ENCODE measurements at places on chromosomes 16 and 17.

- DNase-seq: no peak
Measured at GRCh38 chr16:88310796-88311605, 71.8 kb upstream of the ZNF469 start.

DNA sequence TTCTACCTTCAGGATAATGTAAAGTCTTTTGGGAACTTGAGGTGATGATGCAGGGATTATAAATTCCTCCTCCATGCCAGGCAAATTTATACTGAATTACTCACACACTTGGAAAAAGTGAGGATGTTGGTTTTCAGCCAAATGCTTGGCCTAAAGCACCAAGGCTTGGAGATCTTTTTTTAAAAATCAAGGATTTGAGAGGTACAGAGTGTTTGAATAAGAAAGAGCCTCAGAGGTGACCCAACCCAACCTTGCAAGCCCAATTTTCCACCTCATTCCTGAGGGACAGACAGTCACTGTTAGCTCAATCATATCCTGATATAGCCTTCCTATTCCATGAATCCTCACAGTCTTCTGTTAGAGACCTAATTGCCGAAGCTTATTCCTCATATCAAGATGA is 14.0 kb downstream of the GRIN2A start:
- no peak for DNase-seq

GRCh38 chr17:42438600-42439567 is 15.8 kb upstream of the CAVIN1 start:
- DNase-seq: no peak

DNA sequence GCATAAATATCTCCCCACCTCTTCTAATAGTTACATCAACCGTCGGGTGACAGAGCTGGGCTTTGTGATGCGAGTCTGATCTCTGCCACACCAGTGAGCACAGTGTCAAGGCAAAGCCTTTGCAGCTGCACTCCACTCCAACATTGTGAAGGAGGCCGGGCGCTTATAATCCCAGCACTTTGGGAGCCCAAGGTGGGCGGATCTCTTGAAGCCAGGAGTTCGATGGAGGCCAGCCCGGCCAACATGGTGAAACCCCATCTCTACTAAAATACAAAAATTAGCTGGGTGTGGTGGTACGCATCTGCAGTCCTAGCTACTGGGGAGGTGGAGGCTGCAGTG is 18.9 kb downstream of the CYB5D2 start:
- no peak for DNase-seq

- DNase-seq: no peak
Measured at GRCh38 chr16:26721290-26721689, 345.4 kb upstream of the C16orf82 start.

GRCh38 chr17:82896071-82897000 is 56.5 kb upstream of the ZNF750 start:
- DNase-seq: no peak

DNA sequence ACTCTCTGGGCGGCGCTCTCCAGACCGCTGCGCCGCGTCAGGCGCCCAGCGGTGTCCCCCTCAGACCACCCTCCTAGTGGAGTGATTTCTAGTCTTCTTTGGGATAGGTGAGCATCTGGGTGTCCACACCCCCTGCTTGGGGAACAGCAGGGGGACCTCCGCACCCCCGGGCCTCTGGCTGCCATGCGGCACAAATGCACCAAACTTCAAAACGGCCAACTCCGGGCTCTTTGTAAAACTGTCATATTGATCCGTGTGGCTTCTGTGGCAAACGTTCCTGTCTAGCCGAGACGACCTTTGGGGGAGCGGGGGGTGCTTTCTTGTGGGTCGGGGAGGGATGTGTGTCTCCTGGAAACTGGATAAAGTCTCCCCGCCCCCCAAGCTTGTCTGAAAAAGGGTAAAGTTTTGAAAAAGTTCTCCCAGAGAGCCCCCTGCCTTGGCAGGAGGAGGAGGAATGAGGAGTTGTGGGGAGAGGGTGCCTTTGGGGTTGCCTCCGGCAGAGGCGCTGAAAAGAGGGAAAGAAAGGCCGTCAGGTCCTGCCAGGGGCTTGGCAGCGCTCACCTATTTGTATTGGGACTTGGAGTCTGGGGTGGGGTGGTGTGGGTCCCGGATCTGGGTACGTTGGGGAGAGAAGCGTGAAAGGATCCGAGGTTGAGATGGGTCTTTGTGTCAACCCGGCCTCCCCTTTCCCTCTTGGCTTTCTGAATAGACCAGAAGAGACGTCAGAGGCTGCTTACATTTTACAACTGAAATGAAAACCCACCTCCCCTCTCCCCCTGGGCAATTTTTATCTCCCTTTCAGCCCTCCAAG is 2.2 kb upstream of the CHD3 start:
- peak; percentile 29 for DNase-seq

GRCh38 chr16:4701791-4702465 is 8.6 kb downstream of the NUDT16L1 start:
- no peak for DNase-seq

GRCh38 chr17:49388692-49389513 is 25.8 kb downstream of the PHB1 start:
- no peak for DNase-seq

DNA sequence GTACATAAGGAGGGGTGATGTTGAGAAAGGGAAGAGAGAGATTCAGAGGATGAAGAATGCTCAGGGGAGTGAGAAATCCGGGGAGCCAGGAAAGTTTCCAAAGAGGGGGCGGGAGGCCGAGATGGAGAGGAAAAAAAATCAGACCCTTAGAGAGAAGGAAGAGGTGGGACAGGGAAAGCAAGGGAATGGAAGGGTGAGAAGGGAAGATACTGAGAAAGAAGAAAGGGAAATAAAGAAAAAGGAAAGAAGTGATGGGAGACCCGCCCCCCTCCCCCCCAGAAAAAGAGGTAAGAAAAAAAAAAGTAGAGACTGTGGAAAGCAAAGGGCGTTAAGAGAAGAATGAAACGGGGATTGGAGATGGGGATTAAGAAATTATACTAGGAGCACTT is 507 bp downstream of the DYNLRB2 start:
- DNase-seq: no peak

GRCh38 chr16:2953706-2954627 is 10.1 kb upstream of the KREMEN2 start:
- no peak for DNase-seq

- DNase-seq: no peak
Measured at GRCh38 chr16:25109643-25110042, 1.9 kb upstream of the LCMT1 start.

DNA sequence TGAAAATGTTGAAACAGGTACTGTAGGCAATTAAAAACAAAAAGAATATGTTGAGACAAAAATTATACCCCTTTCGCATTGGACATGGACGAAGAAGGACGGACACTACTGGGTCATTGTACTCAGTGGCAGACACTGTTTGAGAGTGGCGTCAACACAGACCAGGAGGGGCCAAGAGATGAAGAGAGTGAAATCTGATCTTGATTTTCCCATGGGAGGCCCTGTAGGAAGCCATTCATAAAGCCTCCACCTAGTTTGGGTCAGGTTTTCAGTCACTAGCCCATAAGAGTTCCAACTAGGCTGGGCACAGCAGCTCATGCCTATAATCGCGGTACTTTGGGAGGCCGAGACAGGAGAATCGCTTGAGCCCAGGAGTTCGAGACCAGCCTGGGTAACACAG is 23.6 kb upstream of the SMURF2 start:
- DNase-seq: no peak

GRCh38 chr17:534071-534691 is 180.5 kb downstream of the VPS53 start:
- no peak for DNase-seq

- DNase-seq: no peak
Measured at GRCh38 chr16:54503011-54503855, 216.6 kb upstream of the IRX3 start.

- DNase-seq: no peak
Measured at GRCh38 chr16:52613508-52613907, 66.6 kb upstream of the TOX3 start.

DNA sequence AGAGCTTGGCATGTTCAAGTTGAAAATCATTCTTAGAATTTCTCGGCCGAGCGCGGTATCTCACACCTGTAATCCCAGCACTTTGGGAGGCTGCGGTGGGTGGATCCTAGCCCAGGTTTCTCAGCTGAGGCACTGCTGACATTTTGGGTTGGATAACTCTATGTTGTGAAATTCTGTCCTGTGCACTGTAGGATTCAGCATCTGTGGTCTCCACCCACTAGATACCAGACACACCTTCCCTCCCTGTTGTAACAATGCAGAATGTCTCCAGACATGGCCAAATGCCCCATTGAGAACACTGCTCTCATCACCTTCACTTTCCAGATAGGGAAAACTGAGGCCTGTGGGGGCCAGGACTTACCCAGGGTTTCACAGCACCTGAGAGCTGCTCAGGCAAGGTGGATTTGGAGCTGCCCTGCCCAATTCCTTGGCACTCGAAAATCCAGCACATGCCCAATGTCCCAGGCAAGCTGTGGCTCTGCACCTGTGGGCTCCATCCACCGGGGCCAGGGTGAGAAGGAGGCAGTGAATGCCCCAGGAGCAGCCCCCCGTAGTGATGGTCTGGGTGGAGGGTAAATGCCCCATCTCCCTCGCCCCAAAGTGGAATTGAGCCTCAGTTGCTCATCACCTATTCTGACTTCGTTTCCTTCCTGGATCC is 20.2 kb upstream of the TVP23A start:
- DNase-seq: no peak

DNA sequence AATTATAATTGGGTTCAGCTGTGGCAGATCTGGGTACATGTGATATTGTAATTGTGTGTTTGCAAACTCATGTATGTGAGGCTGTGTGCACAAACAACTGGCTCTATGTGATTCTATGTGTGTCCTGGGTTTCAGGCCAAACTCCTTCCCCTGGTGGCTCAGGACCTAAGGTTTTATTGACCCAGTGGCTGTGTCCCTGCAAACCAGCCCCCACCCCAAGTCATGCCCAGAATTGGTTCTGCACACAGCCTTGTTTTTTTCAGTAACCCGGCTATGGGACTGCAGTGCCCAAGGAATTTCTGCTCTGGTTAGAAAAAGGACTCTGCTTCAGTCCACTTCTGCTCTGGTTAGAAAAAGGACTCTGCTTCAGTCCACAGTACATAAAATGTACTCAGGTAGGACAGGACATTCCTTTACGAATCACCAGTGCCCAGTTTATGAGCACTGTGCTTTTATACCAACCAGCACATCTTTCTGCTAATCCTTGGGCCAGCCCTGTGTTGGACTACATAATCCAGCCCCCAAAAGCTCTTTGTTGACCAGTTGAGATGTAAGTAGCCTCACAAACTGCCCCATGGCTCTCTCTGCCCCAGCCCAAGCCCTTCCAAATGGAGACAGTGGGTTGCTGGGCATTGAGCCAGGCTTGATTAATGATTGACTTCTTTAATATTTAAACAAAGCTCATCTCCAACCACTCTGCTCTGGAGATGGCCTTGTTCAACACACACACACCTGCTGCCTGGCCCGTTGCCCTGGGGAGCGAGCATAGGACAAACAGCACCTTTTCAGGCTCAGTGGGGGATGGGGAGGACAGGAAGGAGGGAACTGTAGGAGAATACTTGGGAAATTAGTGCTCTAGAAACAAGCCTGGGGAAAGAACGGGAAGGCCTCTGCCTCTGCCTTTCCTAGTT is 2.9 kb upstream of the KCNH6 start:
- DNase-seq: no peak

GRCh38 chr16:1363501-1364041 is 11.8 kb downstream of the GNPTG start:
- peak; percentile 32 for DNase-seq

- DNase-seq: no peak
Measured at GRCh38 chr17:82668631-82669099, 20.4 kb upstream of the WDR45B start.

DNA sequence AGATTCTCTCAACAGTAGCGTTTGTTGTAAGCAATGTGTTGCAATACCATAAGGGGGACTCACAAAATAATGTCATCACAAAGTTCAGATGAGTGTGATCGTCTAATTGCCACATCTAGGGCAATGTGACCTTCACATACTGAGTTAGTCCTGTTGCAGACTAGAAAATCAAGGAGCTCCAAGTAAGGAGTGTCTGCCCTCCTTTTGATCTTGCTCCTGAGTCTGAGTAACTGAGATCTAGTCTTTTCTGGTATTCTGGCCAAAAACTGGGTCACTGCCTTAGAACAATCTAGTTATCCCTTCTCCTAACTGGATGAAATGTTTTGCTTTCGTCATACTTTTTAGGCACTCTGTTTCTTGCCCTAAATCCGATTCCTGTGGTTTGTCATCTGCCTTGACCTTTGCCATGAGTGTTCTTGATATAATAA is 712.1 kb downstream of the CDH11 start:
- no peak for DNase-seq

DNA sequence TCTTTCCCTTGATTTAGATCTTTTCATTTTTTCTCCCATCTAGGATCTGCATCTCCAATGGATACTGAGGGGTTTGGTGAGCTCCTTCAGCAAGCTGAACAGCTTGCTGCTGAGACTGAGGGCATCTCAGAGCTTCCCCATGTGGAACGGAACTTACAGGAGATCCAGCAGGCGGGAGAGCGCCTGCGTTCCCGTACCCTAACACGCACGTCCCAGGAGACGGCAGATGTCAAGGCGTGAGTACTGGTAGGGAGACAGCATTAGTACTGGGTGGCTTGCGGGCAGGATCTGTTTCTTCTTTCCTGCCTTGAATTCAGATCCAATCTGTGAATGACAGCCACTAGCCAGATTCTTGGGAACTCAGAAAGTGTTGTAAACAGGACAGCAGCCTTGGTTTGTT is 18.3 kb downstream of the NUP93 start:
- DNase-seq: no peak

GRCh38 chr17:83128306-83129240 is 49.2 kb downstream of the METRNL start:
- no peak for DNase-seq

- no peak for DNase-seq
Measured at GRCh38 chr17:66276328-66276937, 26.0 kb upstream of the PRKCA start.

- no peak for DNase-seq
Measured at GRCh38 chr16:66511602-66512271, 38.2 kb downstream of the TK2 start.

GRCh38 chr16:4746991-4747574 is 12.7 kb downstream of the DNAAF8 start:
- no peak for DNase-seq

DNA sequence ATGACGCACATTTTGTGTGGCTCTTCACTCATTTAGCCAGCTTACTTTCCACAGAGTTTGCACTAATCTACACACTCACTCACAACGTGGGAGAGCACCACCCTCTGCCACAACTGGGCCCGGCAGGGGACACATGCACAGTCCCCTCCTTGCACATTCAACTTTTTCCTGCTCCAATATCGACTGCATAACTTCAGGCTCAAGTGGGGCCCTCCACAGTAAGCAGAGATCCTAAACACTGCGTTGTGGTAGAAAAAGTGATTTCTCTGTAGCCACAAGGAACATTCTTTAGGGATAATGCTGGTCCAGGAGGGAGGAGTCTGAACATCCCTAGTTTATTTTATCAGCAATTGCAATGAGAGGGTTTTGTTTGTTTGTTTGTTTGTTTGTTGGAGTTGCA is 40.0 kb downstream of the MRPS23 start:
- DNase-seq: no peak

DNA sequence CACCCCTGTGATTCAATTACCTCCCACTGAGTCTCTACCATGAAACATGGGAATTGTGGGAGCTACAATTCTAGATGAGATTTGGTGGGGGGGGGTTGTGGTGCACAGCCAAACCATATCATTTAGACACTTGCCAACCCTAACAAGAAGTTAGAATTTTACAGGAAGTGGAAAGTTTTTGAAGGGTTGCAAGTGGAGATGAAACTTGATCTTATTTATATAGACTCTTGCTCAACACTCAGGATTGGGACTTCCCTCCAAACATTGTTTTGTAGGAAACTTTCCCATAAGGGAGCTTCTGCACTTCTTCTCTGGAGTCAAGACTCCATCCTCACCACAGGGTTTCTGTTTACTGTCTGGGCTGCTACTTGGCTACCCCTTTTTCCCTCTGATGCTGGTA is 266.7 kb upstream of the CDH11 start:
- no peak for DNase-seq

Data from stimulated activated CD8-positive, alpha-beta memory T cell treated with anti-CD3 and anti-CD28 coated beads, Interleukin-4, amount 100 ng/mL, for 4 hours (primary cell).